CD4-positive, alpha-beta T cell treated with Interleukin-21 for 1 hour (primary cell): ENCODE measurements at places on chromosomes 13 and 19.

DNA sequence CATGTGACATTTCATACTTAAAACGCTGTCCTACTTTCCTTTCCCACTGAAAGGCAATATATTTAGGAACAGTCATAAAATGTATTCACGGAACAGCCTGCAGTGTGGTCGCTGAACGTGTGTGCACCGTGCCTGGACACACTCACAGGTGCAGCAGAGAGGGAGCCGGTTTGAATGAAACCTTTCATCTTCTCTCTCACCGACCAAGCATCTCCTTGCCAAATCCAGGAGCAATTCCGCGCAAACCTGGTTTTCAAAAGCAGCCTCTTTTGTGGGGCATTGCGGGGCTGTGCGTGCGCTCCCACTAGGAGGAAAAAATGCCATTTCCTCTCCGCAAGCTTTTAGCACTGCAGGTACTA is 1.0 kb downstream of the DCLK1 start:
- DNase-seq = no peak

DNA sequence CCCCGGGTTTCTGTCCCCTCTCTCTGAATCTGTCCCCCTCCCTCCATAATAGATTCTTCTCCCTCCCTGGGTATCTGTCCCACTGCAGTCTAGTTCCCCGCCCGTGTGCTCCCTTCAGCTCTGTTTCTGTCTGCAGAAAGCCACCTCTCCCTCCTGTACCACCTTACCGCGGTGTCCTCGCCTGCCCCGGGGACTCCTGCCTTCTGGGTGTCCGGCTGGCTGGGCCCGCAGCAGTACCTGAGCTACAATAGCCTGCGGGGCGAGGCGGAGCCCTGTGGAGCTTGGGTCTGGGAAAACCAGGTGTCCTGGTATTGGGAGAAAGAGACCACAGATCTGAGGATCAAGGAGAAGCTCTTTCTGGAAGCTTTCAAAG is 1.3 kb downstream of the FCGRT start:
- no peak for DNase-seq

DNA sequence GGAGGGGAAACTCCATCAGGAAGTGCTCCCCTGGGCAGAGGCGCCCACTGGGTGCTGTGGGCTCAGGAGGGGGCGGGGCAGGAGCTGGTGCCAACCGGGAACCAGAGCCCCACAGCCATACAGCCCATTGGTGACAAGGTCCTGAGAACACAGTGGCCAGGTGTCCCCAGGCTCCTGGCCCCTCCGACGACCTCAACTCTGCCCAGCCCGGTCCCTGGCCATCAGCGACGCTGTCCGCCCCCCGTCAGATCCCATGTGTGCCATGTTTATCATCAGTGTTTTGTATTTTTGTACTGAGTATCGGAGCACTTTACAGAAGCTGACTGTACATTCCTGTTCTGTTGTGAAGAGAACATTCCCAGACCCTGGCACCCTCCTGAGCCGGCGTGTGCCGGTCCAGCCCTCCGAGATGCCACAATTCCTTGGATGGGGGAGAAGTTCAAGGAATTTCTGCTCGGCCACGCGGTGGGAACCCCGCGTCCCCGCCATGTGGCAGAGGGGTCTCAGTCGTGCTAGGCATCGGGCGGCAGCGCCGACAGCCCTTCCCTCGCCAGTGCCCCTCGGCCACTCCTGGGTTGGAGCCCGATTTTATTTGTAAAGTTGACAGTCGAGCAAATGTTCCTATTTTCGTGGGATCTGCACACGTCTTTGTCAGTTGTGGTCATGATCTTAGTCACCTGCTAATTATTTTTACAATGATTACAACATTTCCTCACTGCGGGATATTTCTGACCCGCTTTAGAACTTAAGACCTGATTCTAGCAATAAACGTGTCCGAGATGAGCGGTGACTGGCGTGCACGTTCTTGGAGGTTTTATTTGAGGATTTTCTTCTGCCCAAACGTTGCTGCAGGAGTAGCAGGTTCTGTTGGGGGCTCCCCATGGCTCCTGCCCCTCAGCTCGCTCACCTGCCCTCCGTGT is 16.9 kb downstream of the PEX11G start:
- DNase-seq = no peak

DNA sequence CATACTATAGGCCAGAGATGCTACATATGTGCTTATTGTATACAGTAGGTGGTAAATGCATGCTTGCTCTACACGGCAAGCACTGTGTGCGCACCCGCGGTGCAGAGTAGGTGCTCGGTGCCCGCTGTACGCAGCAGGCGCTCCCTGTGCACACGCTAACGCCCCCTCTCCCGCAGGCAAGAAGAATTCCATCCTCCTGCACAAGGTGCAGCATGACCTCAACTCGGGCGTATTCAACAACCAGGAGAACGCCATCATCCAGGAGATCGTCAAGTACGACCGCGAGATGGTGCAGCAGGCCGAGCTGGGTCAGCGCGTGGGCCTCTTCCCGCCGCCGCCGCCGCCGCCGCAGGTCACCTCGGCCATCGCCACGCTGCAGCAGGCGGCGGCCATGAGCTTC is 17.7 kb downstream of the POLRMT start:
- DNase-seq = no peak

DNA sequence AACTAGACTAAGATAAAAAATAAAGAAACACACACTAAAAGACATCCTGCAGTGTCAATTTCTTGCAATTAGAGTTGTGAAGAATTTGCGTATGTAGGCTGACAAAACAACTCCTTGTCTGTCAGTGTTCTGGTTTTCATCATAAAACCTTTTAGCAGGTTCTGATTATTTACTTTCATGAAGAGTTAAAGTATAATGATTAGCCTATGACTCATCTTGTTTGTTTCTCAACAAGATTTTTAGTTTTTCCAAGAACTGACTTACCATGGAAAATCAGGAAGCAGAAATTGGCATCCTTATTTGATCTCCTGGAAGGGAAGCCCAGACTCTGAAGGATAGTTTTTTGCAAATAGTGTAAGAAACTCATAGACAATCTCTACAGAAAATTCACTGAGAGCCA is 848.7 kb upstream of the PCDH9 start:
- no peak for DNase-seq

DNA sequence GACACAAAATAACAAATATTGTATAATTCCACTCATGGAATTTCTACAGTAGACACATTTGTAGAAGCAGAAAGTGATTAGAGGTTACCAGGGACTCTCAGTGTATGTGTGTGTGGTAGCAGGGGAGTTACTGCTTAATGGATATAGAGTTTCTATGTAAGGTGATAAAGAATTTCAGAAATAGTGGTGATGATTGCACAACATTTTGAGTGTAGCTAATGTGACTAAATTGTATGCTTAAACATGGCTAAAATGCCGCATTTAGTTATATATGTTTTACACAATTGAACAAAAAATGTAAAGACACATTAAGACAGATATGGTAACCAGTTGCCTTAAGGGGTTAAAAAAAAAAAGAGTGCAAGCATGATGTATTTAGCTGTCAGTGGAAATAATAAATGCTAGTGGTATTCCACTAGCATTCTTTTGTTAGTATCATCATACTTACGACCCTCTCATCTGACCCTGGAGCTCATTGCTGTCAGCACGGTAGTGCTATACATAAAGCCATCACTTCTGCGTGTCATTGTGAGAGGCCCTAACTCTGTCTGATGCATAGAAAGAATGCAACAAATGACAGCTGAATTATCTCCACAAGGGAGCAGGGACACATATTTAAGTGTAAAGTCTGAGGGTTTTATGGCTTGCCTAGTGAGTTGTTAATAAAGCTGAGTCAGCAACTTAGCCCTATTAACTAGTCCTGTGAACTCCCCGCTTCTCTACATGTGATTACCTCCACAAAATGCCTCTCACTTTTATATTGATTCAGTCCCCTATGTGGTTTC is 134.1 kb upstream of the RXFP2 start:
- DNase-seq = no peak

DNA sequence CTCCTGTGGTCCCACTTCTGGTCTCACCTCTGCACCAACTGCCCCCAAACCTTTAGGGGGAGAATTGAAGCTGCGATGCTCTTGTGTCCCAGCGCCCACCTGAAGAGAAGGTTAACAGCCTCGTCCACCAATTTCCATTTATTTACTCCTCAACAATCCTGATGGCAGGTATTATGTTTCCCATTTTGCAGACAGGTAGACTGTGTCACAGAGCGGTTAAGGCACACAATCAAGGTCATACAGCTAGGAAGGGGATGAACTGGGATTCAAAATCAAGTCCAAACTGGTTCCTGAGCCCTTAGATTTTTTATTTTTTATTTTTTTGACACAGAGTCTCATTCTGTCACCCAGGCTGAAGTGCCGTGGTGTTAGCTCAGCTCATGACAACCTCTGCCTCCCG is 6.2 kb downstream of the DNASE2 start:
- DNase-seq = no peak

GRCh38 chr19:45280471-45280961 is 29.4 kb downstream of the MARK4 start:
- no peak for DNase-seq

- DNase-seq = peak; percentile 72
These were observed 112.2 kb downstream of the IER2 start for GRCh38 chr19:13262450-13262849.

GRCh38 chr13:85194482-85194881 is 604.7 kb downstream of the SLITRK6 start:
- no peak for DNase-seq

DNA sequence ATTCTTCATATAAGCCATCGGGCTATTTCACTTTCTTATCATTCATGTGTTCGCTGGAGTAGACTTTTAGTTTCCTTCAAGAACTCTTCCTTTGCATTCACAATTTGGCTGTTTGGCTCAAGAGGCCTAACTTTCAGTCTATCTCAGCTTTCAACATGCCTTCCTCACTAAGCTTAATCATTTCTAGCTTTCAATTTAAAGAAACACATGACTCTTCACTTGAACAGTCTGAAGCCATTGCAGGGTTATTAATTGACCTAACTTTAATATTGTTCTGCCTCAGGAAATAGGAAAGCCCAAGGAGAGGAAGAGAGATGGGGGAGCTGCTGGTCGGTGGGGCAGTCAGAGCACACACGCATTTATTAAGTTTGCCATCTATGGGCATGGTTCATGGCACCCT is 158.1 kb downstream of the SUCLA2 start:
- DNase-seq = no peak

DNA sequence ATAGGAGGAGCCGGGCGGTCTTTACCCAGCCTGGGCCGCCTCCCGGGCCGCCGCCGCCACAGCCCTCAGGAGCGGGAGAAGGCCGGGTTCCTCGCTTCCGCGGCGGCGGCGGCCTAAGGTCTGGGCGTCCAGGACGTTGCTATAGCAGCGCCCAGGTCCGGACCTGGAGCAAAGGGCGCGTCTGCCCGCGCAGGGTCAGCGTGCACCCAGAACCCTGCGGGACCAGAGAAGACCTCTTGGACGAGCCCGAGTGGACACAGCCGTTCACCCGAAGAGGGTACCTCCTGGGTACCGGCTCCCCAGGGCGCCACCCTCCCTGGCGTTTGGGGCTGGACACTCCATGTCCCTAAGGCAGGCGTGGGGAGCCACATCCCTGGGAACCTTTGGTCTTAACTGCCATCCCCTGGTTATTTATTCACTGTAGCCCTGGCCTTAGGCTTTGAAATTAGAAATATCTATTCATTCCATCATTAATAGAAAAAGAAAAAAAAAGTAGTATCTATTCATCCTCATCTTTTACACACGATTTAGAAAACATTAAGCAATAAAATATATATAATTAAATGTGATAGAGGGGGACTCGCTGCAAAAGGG is 2.4 kb downstream of the DZIP1 start:
- DNase-seq = no peak

DNA sequence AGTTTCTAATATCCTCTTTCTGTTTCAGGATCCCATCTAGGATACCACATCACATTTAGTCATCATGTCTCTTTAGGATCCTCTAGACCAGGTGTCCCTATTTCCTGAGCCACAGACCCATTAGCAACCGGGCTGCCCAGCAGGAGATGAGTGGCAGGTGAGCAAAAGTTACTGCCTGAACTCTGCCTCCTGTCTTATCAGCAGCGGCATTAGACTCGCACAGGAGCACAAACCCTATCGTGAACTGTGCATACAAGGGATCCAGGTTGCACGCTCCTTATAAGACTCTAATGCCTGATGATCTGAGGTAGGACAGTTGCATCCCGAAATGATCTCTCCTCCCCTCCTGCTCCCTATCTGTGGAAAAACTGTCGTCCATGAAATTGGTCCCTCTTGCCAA is 7.8 kb upstream of the CEBPG start:
- DNase-seq = no peak

GRCh38 chr13:92158346-92158745 is 759.9 kb downstream of the GPC5 start:
- no peak for DNase-seq

- DNase-seq = no peak
These were observed 30.1 kb downstream of the RCBTB2 start for GRCh38 chr13:48502601-48503319.

GRCh38 chr19:16829010-16829821 is at the start of gene SIN3B:
Gene SIN3B (plus strand): TSS chr19:16829398. CDS start chr19:16829421, 23 bp downstream.
- DNase-seq = peak; percentile 93

DNA sequence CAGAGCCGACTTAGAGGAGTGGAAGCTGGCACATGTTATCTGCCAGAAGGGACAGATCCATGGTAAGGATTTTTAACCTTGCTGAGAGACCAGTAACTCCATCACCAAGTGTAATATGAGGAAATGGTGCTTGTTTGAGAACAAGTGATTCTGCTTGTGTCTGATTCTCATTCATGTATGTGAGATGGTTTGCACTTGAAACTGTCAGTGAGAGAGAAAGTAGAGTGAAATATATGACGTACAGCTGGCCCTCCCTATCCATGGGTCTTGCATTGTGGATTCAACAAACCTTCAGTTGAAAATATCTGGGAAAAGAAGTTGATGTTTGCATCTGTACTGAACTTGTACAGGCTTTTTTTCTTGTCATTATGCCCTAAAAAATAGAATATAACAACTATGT is 2.0 kb upstream of the ZNF461 start:
- no peak for DNase-seq

GRCh38 chr19:7895565-7895964 is 7.3 kb downstream of the LRRC8E start:
- DNase-seq = no peak

DNA sequence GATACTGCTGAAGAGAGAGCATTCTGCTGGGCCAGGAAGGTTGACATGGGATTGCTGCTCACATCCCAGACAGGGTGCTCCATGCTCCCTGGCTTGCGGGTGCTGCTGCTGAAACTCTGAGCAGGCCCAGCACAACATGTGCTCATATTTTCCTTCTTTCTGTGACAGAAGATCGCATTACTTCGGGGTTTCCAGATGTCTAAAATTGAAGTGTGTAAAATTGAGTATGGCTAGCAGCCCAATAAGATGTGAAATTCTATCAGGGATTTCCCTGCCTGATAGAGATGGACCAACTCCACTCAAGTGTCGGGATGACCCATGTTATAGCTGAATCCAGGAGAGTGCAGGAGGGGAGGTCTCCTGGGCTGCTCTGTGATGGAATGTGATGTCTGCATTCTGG is 55.6 kb upstream of the KL start:
- no peak for DNase-seq

GRCh38 chr19:32240316-32240715 is 105.1 kb upstream of the ZNF507 start:
- no peak for DNase-seq

DNA sequence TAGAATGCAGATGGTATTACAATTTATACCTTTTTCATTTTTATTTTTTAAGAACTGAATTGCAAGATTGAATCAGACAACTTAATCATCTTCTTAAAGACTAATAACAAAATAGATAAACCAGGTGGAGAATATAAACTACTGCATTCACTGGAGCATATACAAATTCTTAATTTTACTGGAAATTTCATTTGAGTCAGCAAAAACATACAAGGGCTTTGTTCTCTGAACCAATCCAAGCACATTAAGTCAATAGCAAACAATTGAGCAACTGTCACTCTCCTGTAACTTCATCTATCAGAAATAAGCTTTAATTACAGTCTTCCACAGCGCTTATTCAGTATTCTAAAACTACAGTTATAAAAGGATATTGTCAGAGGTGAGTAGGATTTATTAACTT is 167.4 kb upstream of the OBI1 start:
- DNase-seq = no peak
